ENCODE measurements at places on chromosomes 2 and 18. TPM values are rescaled to one million over a fixed set of nuclear protein-coding genes. Genes with fewer than 3 reads are reported as not detected.

Gene REEP1
- 20.9 TPM for total RNA-seq

Gene KCNG2
- not detected for total RNA-seq

Gene C2orf15
- 4.9 TPM for total RNA-seq

Gene PROM2
- 3.5 TPM for total RNA-seq

Gene ZBTB7C
- total RNA-seq: 10.9 TPM

Gene ANKRD30B
- not detected for total RNA-seq

Gene FAM161A
- total RNA-seq: 13.8 TPM

Gene DES
- 302 TPM for total RNA-seq

Gene RIF1
- total RNA-seq: 45.4 TPM

Gene TGFA
- total RNA-seq: 1.1 TPM

Gene ASXL3
- total RNA-seq: 2.2 TPM

Gene FAM168B
- total RNA-seq: 156 TPM

Gene SLC14A1
- 86.2 TPM for total RNA-seq

DNA sequence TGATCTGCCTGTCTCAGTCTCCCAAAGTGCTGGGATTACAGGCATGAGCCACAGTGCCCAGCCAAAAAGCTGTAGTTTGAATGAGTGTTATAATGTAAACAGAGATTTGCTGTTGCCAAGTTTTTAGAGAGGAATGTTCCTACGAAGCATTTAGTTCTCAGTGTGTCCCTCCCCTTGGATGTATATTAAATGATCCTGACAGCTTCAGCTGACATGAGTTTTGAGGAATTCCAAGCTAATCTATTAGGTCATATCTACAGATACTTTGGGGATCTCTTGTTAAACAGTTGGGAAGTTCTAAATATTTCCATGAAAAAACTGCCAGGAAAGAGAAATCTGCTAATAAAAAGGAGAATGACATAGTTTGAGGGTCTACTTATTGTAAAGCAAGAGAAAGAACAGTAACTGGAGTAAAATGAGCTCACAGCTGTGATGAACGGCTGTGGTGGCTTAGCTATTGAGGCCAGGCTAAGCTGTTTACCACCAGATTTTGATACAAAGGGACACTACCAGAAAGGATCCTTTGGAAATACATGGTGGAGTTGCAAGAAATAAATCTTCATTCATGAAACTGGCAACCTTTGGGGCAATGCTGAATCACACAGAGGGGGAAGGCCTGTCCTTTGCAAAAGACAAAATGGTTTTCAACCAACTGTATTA lies 2.6 kb upstream of the STON1 start:
- DNase-seq: no peak

GRCh38 chr2:207970147-207970825 lies 55.0 kb downstream of the PLEKHM3 start:
- no peak for DNase-seq

DNA sequence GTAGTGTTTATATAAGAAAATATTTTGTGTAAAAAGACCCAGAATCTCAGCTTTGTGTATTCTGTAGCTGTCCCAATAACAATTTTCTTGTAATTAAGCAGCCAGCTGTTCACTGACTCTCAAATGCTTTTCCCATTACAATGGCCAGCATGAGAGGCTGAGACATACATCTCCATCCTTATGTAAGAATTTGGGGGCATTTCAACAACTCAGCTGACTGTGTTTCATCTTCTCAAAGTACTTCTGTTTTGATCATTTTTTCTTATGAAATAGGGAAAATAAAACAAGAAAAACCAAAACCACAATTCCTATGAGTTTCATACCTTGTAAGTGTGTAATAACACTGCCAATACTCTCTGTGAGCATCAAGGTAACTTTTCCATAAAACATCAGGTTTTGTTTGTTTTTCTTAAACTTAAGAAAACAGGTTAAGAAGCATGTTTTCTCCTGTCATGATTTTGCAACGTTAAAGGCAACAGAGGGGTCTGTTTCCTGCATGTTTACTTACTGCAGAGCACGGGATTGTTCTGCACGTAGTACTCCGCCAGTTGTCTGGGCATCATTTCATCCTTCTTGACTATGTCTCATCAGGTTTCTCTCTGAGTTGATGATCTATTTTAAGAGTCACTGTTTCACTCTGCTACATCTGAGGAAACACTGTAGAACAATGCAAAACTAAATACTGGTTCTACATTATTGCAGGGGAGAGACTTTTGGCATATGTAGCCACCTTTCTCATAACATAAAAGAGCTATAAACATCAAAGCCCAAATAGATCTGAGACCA lies 62.9 kb upstream of the CYRIA start:
- DNase-seq: no peak

DNA sequence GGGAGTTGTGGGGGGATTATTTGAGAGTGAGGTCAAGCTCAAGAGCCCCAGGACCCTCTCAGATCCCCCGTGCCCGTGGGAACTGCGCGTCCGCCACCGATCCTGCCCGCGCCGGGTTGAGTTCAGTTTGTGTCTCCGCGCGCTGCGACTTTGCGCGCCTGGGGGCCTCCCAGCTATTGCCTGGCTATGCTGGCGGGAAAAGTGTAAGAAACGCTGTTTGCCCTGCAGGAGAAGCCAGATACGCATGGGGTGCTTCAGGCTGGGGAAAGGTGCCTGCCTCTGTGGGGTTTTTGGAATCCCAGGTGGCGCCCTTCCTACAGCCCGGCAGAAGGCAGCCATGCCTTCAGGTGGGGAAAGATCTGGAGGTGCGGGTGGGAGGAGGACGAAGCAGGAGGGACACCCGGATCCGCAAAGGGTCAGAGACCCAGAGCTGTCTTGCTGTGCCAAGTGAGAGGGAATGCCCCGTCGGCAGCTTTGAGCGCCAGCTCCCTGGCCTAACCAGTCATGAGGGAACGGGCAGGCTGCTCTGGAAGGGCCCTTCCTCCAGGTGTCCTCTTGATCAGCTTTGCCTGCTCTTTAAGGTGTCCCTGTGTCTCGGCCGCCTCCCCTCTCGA lies 22.5 kb downstream of the TEX44 start:
- no peak for DNase-seq

- DNase-seq: no peak
Measured at GRCh38 chr2:140338795-140339194, 1558.6 kb upstream of the NXPH2 start.

- no peak for DNase-seq
Measured at GRCh38 chr18:54696616-54697293, 105.7 kb downstream of the DYNAP start.

GRCh38 chr2:213066443-213066743 lies 85.0 kb downstream of the IKZF2 start:
- DNase-seq: no peak

GRCh38 chr2:38887902-38888554 lies 1.6 kb upstream of the ARHGEF33 start:
- DNase-seq: no peak

- DNase-seq: no peak
Measured at GRCh38 chr18:70246061-70246466, 40.6 kb upstream of the RTTN start.

DNA sequence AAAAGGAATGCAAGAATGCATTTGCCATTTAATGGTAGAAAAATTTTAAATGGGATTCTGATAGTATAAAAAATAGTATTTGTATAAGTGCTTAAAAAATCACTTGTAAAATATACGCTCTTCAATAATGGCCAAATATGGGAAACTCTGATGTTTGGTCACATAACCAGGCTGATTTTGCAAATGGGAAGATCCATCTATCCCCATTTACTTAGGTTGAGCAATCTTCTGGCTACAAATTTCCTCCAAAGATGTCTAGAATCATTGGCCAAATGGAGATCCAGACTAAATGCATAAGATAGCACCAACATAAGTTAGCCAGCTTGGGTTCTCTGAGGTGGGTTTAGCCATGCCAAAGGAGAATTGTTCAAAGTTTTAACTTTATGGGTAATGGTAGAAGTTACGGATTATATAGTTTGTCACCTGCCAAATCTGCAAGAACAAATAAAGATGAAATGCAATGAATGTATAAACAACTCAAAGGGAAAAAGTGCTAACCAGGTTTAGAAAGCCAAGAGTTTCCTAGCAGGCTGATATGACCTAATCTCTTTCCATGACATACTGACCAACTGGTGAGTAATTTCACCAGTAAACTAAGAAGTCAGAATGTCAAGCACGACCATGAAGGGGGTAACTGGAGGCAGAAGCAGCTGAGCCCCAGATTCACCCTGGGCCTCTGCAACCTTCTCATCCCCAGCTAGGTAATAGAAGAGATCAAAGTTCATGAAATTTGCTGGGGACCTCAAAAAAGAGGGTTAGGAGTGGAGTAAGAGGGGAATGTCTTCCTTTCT lies 10.0 kb downstream of the RHOB start:
- DNase-seq: no peak

GRCh38 chr2:105034170-105034569 lies 3.7 kb upstream of the MRPS9 start:
- DNase-seq: no peak

GRCh38 chr2:65729246-65729645 lies 296.8 kb upstream of the SPRED2 start:
- no peak for DNase-seq

DNA sequence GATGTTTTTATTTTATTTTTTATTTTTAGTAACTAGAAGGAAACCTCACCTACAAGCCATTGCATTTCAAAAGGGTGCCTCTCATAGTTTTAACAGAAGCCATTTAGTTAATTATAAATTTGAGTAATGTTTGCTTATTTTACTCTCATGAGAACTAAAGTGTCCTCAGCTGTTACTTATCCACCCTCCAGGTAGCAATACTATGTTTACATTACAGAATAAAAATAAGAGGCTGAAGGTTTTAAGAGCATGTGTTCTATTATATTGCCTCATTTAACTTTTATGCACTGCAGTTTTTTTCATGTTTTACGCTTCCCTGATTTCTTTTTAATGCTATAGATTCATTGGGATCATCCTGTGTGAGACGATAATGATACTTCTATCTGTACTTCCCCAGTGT lies 235.5 kb downstream of the THSD7B start:
- DNase-seq: no peak

GRCh38 chr2:111162718-111163331 lies 42.1 kb downstream of the BCL2L11 start:
- no peak for DNase-seq

GRCh38 chr2:180519276-180519675 lies 461.1 kb upstream of the UBE2E3 start:
- no peak for DNase-seq

DNA sequence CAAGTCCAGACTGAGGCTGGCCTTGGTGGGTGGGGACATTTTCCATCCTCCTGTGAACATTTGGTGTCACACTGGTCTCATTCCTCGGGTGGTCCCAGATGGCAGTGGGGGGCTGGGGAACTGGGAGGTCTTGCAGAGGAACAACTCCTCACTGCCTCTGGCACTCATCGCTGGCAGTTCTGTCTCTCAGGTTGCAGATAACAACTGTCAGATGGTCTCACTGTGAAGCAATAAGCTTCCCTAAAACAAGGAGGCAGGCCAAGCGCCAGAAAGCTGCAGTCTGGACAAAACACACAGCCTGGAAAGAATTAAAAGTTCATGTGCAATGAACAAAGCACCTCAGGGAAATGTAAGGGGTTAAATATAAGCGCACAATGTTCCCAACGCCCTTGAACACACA lies 78.1 kb downstream of the IRS1 start:
- DNase-seq: no peak

DNA sequence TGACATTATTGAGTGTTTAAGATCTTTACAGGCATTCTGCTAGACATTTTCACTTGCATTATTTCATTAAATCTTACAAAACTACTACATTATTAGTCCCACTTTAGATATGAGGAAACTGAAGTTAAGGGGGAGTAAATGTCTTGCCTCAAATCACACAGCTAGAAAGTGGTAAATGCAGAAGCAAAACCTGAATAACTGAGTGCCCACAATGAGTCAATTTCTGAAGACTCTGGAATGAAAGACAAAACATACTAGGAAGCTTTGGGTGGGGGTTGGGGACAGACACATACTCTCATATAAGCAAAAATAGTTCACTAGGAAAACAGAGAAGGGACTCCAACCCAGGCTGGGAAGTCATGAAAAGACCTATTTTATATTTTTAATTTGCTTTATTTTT lies 214.4 kb upstream of the LRATD1 start:
- DNase-seq: no peak

- no peak for DNase-seq
Measured at GRCh38 chr2:213261715-213262114, 22.5 kb upstream of the SPAG16 start.

- DNase-seq: no peak
Measured at GRCh38 chr18:69622184-69622583, 221.5 kb downstream of the DOK6 start.

GRCh38 chr2:229492034-229492433 lies 220.9 kb upstream of the PID1 start:
- no peak for DNase-seq

GRCh38 chr2:62234755-62235655 lies 39.1 kb downstream of the B3GNT2 start:
- no peak for DNase-seq

DNA sequence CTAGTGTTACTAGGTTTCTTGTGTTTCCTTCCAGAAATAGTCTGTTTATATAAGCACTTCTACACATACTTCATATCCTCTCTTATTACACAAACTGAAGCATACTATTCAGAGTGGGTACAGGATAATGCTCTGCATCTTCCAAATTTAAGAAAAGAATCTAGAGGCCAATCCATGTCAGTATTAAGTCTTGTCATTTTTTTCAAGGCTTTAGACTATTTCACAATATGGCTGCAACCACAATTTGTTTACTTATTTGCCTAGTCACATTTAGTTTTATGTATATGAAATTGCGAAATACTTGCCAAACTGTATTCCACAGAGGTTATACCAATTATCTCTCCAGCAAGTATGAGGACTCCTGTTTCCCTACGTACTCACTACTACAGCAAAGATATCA lies 27.9 kb downstream of the IWS1 start:
- DNase-seq: no peak

GRCh38 chr2:156182132-156182531 lies 150.4 kb downstream of the NR4A2 start:
- no peak for DNase-seq

DNA sequence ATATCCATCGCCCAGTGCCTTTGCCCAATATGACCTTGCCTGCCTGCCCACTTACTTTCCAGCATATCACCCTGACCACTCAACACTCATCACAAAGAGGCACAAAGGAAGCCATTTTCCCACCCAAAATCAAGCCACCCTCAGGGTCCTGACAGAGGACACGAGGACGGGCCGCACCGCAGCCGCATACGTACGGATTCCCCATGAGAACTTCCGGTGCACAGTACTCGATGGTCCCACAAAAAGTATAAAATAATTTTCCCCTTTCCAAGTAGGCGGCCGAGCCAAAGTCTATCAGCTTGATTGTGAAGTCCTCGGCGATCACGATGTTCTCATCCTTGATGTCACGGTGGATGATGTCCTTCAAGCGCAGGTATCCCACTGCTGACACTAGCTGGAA lies 10.0 kb upstream of the MTERF4 start:
- no peak for DNase-seq

DNA sequence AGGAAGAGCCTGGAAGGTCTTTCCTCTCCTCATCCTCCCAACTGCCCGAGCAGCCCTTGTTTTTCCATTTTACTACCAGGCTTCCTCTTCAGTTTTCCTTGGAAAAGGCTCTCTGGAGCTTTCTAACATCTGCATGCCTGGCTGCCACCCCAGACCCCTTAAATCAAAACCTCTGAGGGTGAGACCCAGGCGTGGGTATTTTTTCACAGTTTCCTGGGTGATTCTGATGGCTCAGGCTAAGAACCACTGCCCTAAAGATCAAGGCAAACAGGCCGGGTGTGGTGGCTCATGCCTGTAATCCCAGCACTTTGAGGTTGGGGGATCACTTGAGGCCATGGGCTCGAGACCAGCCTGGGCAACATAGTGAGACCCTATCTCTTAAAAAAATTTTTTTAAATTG lies 35.4 kb downstream of the EMILIN2 start:
- DNase-seq: no peak

- DNase-seq: no peak
Measured at GRCh38 chr2:155825876-155826275, 506.6 kb downstream of the NR4A2 start.

Data from thoracic aorta (tissue), 2 donors.